ENCODE measurements at places on chromosomes 2 and 18.
A peak's percentile ranks its signal among the peaks of the same experiment; 100 is the strongest.

- H3K27ac ChIP-seq: no peak overlapping the region
- no peaks in the 10 kb centered on the region for H3K36me3 ChIP-seq
- peaks cover 15% of the 10 kb centered on the region for H3K4me1 ChIP-seq
- no peaks in the 10 kb centered on the region for H3K27me3 ChIP-seq
Observed at GRCh38 chr2:96530144-96530430, 6.5 kb upstream of the ARID5A start.

DNA sequence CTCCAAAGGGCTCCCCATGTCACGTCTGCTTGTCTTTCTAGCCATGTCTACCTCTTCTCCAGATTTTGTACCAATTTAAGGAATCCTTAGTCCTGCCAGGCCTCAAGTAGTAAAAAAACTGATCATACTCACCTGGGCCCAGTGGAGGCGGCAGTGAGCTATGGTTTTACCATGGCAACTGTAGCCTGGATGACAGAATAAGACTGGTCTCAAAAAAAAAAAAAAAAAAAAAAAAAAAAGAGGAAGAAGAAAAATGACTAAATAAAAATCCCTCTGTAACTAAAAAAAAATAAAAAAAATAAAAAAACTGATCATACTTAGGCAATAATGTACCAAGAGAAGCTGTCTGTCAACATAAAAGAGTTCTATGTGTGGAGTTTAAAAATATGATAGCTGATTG is 221.6 kb downstream of the NR4A2 start:
- no peaks in the 10 kb centered on the region for H3K4me1 ChIP-seq
- no peak for DNase-seq
- H3K27ac ChIP-seq: no peak overlapping the region
- no peaks in the 10 kb centered on the region for H3K27me3 ChIP-seq

DNA sequence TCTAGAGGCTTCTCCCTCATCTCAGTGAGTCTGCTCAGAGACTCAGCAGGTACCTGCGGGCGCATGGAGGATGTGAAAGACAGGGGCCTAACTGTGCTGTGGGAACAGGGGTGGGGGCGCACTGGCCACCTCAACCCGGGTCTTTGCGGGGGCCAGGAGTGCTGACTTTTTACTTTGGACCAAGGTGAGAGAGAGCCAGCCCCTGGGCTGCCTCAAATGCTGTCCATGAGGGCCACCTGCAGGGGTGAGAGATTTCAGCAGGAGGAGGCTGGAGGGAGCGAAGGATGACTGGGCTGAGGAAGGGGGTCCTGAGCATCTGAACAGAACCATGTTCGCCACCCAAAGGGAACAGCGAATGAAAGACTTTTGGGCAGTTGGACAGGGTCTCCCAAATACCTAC is 129.4 kb downstream of the TNS1 start:
- H3K36me3 ChIP-seq: peaks cover 54% of the 10 kb centered on the region
- no peak overlapping the region for H3K4me3 ChIP-seq
- peaks cover 30% of the 10 kb centered on the region for H3K4me1 ChIP-seq
- no peaks in the 10 kb centered on the region for H3K27me3 ChIP-seq

- H3K27me3 ChIP-seq: no peaks in the 10 kb centered on the region
- peaks cover 50% of the 10 kb centered on the region for H3K36me3 ChIP-seq
- H3K27ac ChIP-seq: no peak overlapping the region
- DNase-seq: no peak
Observed at GRCh38 chr2:127984551-127984950, 43.3 kb downstream of the SAP130 start.

DNA sequence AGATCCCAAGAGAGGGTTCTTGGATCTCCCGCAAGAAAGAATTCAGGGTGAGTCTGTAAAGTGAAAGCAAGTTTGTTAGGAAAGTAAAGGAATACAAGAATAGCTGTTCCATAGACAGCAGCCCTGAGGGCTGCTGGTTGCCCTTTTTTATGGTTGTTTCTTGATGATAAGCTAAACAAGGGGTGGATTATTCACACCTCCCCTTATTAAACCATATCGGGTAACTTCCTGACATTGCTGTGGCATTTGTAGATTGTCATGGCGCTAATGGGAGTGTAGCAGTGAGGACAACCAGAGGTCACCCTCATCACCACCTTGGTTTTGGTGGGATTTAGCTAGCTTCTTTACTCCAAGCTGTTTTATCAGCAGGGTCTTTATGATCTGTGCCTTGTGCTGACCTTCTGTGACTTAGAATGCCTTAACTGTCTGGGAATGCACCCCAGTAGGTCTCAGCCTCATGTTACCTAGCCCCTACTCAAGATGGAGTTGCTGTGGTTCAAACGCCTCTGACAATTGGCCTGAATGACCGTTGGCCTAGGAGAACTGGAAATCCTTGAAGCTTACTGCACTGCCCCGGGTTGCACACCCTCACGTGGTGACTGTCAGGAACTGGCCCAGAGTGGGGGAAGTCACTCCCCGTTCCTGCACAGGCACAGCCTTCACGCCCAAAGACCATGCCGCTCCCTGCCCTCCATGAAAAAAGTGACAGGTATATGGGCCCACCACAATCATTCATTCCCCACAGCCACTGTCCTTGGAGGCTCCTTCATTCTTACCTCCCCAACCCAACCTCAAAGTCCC is 136.9 kb downstream of the SEPTIN10 start:
- no peak overlapping the region for H3K4me3 ChIP-seq
- H3K4me1 ChIP-seq: no peaks in the 10 kb centered on the region
- H3K27me3 ChIP-seq: no peaks in the 10 kb centered on the region
- no peaks in the 10 kb centered on the region for H3K36me3 ChIP-seq
- DNase-seq: no peak
- H3K27ac ChIP-seq: no peak overlapping the region

GRCh38 chr2:25371253-25372241 is 29.8 kb upstream of the DNMT3A start:
- peak; percentile 10 for DNase-seq
- no peaks in the 10 kb centered on the region for H3K36me3 ChIP-seq
- peaks cover 13% of the 10 kb centered on the region for H3K4me1 ChIP-seq
- H3K27me3 ChIP-seq: no peaks in the 10 kb centered on the region
- H3K4me3 ChIP-seq: no peak overlapping the region
- H3K27ac ChIP-seq: no peak overlapping the region
